ENCODE measurements at places on chromosomes 2 and 18.

GRCh38 chr2:3432067-3432466 lies 52.6 kb downstream of the TRAPPC12 start:
- no peak for DNase-seq

GRCh38 chr2:31243053-31243452 lies 9.1 kb downstream of the EHD3 start:
- DNase-seq, result no peak

DNA sequence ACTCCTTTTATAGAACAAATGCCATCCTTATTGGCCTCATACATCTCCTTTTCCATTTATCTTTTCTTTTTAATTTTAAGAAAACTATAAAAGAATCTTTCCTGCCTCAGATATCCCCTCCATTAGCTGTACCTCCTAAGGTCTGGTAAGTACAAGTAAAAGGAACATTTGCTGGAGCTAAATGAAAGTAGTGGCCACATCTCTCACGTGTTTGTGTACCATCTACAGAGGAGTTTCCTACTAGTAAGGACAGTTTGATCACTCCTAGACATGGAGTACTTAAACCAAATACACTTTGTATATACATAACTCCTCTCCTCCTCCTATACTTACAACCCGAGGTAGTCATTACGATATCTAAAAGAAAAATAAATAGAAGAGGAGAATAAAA lies 504.8 kb downstream of the LRRTM4 start:
- DNase-seq, result no peak

- DNase-seq, result no peak
Observed at GRCh38 chr2:20052861-20053281, 1.4 kb upstream of the LAPTM4A start.

- DNase-seq, result no peak
Observed at GRCh38 chr2:198114064-198114463, 309.7 kb downstream of the PLCL1 start.

DNA sequence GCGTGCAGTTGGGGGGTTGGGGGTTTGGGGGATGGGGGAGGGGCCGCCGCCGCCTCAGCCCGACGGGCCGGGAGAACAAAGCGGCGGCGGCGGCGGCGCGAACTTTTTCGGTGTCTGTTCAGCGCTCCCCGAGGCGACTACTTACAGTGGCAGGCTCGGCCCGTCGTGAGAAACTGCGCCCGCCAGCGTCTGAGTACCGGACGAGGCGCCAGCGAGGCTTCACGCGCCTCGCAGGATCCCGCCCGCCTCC lies 172 bp downstream of the PRKD3 start:
- DNase-seq, result no peak

GRCh38 chr18:48122376-48122775 lies 191.9 kb upstream of the SMAD2 start:
- DNase-seq, result no peak

- DNase-seq, result no peak
Observed at GRCh38 chr18:9001209-9001608, 101.3 kb upstream of the NDUFV2 start.

DNA sequence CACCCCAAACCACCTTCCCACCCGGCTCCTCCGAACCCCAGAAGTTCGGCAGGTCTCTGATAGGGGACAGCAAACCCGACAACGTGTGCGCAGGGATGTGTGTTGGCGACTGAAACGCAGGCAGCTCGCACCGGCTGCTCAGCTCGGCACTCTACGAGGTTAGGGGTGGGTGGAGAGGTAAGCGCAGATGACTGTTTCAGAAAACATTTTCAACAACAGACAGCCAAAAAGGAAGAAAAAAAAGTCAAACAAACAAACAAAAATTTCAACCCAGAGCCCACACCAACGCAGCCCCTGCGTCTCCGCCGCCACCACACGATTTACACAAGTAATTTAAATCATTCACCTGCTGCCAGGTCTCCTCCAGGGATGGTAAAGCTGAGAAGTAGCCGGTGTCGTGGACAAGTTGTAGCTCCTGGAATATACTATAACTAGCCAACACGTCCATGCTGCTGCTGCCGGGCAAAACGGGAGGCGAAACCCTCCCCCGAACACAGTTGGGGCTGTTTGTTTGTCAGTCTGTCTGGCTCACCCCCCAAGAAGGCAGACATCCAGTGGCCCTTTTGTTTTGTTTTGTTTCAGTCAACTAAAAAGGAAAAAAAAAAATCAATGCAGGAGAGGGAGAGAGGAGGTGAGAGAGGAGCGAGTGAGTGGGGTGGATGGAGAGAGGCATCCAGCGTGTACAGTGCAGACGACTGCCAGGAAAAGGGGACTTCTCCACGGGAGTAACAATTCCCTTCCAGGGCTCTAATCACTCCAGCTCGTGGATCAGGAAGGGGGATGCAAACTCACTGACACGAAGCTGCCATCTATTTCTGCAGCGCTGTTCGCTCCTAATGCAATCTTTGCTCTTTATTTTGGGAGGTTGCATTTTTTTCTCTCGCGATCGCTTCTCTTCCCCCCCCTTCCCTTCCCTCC lies at the start of gene KLF7:
TSS of gene KLF7 (minus strand) at position 828 of the 918 bp plus-strand sequence. CDS start at position 448, 380 bp downstream.
- DNase-seq, result no peak

- no peak for DNase-seq
Observed at GRCh38 chr18:22275706-22276333, 106.4 kb downstream of the GATA6 start.

GRCh38 chr2:233850745-233851144 lies 3.6 kb downstream of the HJURP start:
- DNase-seq, result no peak

GRCh38 chr18:75154259-75154658 lies 54.7 kb downstream of the PTGR3 start:
- no peak for DNase-seq

- DNase-seq, result no peak
Observed at GRCh38 chr2:182444170-182444569, 17.3 kb upstream of the PDE1A start.

- no peak for DNase-seq
Observed at GRCh38 chr18:39523281-39523680, 1957.7 kb upstream of the CELF4 start.

DNA sequence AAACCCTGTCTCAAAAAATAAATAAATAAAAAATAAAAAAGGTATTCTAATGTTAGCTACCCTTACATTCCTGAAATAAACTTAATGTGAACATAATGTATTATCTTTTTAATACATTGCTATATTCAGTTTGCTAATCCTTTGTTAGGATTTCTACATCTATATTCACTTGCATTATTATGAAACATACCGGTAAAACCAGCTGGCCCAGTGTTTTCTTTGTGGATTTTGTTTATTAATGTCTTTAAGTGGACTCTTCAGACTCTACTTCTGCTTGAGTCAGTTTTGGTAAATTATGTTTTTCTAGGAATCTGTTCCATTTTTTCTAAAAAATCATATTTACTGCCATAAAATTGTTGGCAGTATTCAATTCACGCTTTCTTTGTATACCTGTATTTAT lies 34.5 kb downstream of the PTPN2 start:
- DNase-seq, result no peak

GRCh38 chr2:176001916-176002687 lies at the start of gene LNPK:
TSS of gene LNPK (minus strand) at chr2:176002267. CDS start at chr2:175995584, 6,683 bp downstream.
- DNase-seq, result peak; percentile 87

DNA sequence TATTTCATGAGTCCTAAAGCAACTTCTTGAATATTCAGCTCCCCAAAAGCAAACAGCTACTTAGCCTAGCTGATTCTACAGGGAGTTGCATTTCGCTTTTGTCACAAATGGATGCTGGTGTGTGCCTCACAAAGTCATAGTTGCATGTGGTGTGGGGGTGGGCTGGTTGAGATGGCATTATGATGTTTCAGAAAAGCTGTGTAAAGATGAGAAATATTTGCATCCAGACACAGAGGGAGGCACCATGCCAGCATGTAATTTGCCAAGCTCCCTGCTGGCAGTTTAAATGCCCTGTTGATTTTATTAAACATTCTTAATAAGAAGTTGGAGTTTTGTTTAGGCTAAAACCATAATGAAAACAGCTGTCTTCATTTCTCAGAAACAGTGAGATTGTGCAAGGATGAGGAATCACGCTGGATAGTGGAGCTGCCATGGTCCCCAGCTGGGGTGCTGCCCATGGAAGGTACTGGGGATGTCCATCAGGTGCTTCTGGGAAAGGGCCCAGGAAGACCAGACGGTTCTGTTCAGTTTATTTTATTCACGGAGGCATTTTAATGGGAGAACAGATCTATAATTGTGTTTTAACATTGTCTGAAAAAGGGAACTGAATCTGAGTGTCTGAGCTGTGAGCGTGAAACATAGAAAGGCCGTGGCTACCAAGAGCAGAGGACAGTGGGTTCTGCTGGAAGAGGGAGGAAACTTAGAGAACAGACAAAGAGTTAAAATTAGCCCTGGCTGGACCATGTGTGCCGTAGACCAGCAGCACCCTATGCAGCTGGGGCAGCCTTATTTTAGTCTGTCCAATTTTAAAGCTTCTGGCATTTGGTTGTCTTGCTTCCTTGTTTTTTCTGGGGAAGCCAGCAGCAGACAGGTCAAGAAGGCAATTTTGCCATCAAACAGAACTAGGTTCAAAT lies 177.1 kb downstream of the FAM210A start:
- no peak for DNase-seq

- no peak for DNase-seq
Observed at GRCh38 chr2:2763351-2764000, 432.4 kb upstream of the MYT1L start.

DNA sequence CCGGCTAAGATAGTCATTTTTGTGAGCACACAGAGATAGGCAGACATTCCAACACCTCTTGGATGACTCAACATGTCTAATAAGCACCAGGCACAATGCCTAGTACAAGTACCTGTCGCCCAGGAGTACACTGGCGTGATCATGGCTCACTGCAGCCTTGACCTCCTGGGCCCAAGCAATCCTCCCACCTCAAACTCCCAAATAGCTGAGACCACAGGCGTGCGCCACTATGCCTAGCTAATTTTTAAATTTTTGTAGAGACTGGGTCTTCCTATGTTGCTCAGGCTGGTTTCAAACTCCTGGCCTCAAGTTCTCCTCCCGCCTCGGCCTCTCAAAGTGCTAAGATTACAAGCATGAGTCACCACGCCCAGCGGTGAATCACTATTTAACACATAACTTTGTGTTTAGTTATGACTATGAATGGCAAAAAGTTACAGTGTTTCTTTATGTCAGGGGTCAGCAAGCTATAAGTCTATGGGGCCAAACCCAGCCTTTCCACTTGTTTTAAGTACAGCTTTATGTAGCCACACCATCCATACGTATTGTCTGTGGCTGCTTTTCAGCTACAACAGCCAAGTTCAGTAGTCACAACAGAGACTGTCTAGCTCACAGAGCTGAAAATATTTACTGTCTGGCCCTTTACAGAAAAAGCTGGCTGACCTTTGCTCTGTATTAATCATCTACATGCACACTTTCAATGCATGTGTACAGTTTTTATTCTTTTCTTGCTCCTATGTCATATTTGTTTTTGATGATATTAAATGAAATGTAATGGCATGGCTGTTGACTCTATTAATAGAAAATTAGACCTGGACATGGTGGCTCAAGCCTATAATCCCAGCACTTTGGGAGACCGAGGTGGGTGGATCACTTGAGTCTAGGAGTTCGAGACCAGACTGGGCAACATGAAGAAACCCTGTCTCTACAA lies 18.7 kb downstream of the ORC2 start:
- peak; percentile 69 for DNase-seq

GRCh38 chr2:85830645-85831044 lies 58.1 kb downstream of the ST3GAL5 start:
- DNase-seq, result no peak

DNA sequence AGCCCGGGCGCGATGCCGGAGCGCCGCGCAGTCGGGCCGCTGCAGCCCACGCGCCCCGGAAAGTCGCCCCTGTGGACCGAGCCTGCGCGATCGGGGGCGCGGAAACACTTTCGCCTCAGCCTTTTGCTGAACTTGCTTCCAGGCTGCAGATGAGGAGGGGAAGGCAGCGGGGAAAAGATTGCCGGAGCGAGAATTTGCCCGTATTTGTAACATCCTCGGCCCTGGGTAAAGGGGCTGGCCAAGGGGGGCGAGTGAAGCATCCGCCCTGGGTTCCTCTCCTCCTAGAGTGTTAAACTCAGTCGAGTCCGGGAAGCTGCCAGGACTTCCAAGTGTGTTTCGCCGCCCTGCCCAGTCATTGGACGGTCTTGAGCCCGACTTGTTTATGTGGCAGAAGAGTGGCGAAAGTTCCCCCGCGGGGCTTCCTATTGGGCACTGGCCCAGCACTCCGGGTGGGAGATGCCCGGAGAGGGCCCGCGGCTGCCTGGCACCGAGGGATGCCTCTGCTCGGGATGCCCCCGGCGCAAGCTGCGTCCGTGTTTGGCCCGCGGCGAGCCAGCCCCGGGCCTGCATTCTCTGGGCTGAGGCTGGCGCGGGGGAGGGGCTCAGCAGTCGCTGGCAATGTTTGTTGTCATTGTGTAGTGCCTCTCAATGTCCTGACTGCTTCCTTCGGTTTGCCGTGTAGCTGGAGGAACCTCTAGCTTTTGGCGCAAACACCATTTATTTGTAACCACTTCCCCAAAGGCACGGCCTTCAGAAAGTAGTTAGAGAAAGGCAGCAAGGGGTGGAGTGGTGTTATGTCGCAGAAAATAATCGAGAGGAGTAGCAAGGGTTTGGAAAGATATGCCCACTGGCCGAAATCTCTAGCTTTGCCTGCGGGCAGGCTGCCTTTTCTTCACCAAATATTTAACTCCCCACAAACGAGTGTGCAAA lies 1.1 kb downstream of the CYBRD1 start:
- peak; percentile 20 for DNase-seq

DNA sequence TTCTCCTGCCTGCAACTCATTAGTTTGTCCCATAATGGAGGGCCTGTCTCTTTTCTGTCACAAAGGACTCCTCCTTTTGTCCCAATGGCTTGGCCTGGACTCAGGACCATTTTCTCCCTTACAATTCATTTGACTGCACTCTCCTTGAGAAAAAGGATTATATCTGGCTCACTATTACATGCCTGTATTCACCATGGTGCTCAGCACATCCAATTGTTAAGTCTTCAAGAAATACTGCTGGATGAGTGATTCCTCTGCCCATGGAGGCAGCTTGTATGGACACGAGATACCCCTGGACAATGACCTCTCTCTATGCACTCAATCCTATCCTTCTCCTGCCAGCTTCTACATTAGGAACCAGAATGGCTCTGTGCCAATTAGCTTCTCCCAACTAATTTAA lies 47.0 kb downstream of the CHST9 start:
- no peak for DNase-seq

DNA sequence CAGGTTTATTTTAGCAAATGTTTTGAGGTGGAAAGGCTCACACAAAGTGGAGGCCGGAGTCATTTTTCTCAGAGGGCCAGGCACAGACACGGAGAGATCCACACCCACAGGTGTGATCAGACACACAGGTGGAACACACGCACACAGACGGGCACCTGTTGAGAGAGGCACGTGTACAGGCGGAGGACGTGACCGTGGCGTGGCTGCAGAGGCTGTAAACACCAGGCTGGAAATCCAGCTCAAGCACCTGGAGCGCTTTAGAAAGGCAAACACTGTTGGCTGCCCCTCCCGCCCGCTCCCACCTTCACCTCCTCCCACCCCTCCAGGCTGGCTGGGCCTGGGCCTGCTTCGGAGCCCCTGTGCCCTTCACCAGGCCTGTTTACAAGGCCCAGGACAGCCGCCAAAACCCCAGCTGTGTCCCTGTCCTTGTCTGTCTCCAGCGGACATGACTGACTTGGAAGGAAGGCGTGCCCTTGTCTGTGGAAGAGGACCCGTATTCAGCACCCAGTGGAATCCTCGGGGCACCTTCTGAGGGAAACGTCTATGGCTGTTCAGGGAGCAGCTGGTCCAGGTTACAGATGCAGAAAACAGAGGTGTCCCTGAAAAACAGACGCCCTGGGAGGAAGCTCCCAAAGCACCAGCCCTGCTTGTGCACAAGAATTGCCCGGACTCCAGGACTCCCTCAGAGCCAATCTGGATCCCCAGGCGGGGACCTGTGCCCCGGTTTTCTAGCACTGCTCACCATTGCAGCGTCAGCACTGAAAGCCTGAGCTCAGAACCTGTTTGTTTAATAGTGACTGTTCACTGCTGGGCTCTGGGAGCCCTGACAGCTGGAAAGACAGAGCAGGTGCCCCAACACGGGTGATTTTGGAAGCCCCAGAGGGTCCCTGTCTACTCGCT lies 134.3 kb upstream of the HAAO start:
- DNase-seq, result no peak
